ENCODE measurements at places on chromosomes 7 and 10.

DNA sequence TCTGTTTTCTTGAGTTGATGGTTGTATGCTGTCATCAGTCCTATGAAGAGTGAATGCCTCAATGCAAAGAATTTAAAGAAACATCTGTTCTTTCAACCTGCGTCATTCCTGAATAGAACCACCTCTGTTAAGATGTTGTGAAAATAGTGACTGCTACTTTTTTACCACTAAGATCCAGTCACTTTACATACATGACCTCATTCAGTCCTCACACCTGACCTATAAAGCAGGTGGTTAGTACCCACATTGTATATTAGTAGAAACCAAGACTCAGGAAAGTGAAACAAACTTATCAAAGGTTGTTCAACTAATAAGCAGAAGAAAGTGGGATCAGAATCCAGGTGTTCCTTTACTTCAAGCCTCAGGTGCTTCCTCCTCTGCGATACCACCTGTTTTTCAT is 64.8 kb downstream of the ITGB8 start:
- DNase-seq: no peak

GRCh38 chr7:154794147-154794780 is 208.7 kb downstream of the PAXIP1 start:
- peak; percentile 12 for DNase-seq

- DNase-seq: no peak
Observed at GRCh38 chr7:91355695-91356435, 91.6 kb downstream of the FZD1 start.

- no peak for DNase-seq
Observed at GRCh38 chr7:2647594-2648172, 15.9 kb downstream of the TTYH3 start.

DNA sequence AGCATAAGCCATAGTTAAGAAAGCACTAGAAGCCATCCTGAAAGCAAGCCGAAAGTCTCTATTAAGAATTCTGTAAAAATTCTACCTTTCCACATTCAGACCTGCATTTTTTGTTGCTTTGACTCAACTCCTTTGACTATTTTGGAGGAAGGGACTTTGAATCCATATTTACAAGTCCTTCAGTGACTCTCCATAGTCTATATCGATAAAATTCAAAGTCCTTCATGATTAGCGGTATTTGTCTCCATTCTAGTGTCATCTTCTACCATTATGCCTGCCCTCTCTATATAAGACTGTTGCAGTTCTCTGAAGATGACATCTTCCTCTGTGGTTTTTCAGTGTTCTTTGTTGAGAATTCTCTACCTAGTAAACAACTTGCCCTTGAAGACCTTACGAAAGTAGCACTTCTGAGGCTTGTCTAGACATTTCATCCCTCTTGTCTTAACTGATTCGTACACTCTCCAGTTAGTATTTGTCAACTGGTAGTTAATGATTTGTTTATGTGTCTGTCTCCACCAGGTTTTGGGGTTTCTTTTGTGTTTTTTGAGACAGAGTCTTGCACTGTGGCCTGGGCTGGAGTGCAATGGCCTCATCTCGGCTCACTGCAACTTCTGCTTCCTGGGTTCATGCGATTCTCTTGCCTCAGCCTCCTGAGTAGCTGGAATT is 1.7 kb downstream of the CCSER2 start:
- no peak for DNase-seq
